ENCODE measurements at places on chromosomes 16 and 17.

GRCh38 chr16:13779676-13780075, 140.3 kb upstream of the ERCC4 start:
- DNase-seq: no peak

DNA sequence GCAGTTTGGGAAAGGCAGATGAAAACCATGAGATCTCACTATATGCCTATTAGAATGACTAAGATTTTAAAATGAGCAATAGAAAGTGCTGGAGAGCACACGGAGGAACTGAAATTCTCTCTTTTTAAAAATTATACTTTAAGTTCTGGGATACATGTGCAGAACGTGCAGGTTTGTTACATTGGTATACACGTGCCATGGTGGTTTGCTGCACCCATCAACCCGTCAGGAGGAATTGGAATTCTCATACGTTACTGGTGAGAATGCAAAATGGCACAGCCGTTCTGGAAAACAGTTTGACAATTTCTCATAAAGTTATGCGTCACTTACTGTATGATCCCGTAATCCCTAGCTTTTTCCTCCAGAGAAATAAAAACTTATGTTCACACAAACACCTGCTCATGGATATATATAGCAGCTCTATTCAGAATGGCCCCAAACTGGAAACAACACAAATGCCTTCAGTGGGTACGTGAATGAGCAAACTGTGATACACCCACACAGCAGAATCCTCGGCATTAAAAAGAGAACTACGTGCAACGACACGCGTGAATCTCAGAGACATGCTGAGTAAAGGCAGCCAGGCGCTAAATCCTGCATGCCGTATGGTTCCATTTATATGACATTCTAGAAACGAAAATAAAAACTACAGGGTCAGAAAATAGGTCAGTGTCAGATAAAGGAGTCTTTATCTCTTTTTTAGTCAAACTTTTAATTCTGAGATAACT, 11.8 kb downstream of the PIK3R6 start:
- no peak for DNase-seq

GRCh38 chr16:83928341-83929055, 24.5 kb upstream of the OSGIN1 start:
- no peak for DNase-seq

DNA sequence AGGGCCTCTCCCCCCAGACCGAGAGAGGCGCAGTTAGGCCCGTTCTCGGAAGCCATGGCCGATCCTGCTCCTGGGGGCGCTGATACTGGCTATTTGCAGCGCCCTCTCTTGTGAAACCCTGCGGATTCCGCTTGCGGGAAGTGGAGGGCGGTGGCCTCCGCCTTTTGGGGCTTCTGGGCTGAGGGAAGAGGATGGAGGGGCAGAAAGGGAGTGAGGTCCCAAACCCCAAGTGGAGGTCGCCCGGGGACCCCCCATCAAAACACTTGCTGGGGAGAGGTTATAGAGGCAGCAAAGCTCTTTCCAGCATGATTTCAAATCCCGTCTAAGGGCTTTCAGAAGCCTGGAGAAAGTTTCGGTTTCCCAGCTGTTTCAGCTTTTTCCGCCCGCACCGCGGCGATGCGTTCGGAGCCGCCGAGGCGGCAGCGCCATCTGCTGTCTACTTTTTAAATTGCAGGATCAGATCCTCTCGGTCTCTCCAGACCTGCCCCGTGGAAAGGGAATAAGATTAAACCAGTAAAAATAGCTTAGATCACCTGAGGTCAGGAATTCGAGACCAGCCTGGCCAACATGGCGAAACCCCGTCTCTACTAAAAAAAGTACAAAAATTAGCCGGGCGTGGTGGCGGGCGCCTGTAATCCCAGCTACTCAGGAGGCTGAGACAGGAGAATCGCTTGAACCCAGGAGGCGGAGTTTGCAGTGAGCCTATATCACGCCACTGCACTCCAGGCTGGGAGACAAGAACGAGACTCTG, 15.8 kb downstream of the SNX20 start:
- DNase-seq: peak; percentile 66

DNA sequence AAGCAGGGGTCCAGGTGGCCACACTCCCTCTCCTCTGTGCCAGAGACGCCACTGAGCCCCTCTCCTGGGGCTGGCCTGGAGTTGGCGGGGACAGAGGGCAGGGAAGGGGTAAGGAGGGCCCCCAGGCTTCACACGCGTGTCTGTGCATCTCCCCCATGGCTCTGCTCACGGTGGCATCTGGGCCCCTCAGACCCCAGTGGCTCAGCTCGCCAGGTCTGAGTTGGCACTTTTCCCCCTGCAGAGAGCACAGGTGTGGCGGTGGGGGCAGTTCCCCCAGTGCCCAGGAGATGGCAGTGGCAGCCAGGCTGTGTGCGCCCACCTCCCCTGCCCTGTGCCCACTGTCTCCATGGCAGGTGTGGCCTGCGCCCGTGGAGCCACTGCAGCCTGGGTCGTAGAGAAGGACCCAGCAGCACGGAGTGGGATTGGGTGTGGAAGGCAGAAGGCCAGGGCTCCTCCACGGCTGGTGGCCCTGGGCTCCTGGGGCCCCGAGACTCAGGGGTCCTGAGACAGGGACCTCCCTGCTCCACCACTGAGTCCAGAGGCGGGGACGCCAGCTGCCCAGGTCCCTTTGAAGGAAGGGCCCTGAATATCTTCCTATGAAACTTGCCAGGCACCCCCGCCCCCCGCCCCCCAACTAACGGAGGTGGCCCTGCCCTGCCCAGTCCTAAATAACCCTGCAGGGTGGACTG, 4.3 kb upstream of the APRT start:
- DNase-seq: no peak

DNA sequence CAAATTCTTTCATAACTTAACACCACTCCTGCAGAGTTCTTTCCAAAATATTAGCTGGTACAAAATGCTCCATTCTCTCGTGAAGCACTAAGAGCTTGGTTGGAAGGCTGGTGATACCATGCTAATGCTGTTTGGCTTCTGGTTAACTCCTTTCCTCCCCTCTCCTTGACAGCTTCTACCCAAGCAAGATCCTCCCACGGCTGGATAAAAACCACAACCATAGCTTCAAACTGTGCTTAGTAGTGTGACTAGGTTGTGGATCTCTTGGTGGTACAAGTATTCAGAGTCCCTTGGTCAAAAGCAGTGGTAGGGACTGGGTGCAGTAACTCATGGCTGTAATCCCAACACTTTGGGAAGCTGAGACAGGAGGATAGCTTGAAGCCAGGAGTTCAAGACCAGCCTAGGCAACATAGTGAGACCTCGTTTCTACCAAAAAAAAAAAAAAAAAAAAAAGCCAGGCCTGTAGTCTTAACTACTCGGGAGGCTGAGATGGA, 2.3 kb downstream of the PHAF1 start:
- DNase-seq: no peak

DNA sequence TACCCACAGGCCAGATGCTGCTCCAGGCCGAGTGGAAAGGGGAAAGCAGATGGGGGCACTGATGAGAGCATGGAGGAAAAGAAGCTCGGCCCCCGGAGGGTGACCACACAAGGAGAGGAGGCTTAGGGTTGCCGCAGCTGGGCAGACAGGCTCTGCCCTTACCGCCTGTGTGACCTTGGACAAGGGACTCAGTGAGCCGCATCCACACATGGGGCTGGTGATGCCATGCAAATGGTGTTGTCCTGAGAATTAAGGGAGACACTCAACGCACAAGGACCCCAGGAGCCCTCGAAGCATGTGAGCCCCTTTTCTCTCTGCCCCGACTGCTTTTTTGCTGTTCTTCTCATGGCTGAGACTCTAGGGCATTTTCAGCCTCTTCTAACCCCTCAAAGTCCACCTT, 61.0 kb downstream of the PLXDC1 start:
- DNase-seq: no peak

DNA sequence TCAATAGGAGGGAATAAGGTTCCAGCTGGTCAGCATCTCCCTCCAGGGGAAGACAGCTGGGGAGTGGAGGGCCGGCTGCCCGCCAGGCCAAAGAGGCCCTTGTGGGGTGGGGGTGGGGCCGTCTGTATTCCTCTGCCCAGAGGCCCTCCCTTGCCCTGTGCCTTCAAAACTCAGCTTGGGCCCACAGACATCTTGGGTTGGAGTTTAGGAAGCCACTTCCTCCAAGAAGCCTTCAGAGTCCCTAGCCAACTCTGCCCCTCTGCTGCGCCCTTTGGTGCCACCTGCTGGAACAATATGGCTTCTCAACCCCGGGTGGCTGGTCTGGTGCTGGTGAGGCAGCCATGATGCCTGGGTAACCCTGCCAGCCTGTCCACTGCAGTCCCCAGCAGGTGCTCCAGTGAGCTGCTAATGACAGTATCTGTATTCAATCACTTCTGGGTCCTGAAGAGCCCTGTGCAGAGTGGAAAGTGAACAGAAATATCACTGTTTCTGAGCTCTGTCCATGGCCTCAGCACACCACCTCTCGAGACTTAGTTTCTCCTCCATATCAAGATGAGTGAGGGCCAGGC, 16.7 kb downstream of the HSD11B2 start:
- no peak for DNase-seq

- peak; percentile 71 for DNase-seq
Observed at GRCh38 chr16:15642557-15643047, 352 bp downstream of the MARF1 start.

- DNase-seq: no peak
Observed at GRCh38 chr16:56789360-56789759, 59.4 kb downstream of the NUP93 start.

- no peak for DNase-seq
Observed at GRCh38 chr17:48552466-48553189, 7.7 kb upstream of the HOXB2 start.

GRCh38 chr17:16473044-16474011, 18.7 kb downstream of the LRRC75A start:
- no peak for DNase-seq

DNA sequence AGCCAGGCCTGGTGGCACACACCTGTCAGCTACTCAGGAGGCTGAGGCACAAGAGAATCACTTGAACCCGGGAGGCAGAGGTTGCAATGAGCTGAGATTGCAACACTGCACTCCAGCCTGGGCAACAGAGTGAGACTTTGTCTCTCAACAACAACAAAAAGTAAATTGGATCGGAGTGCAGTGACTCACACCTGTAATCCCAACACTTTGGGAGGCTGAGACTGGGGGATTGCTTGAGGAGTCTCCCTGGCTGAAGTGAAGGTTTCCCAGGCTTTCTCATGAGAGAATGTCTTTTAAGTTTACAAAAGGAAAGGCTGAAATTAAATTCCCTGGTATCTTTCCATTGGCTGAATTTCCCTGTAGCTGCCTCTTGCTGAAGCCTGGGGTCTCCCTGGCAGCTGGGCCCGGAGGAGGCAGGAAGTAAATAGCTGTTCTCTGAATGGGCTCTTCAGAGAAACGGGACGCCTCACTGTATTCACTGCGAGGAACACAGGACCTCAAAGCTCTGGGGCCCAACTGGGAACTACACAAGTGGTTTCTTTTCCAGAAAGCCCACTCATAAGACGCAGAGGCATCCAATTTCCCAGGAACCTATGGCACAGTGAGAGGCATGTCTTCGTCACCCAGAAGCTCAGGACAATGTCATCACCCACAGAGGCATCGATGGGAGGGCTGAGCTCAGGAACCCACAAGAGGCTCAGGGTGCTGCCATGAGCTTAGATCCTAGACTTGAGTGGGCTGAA, 77.4 kb upstream of the SMURF2 start:
- no peak for DNase-seq

DNA sequence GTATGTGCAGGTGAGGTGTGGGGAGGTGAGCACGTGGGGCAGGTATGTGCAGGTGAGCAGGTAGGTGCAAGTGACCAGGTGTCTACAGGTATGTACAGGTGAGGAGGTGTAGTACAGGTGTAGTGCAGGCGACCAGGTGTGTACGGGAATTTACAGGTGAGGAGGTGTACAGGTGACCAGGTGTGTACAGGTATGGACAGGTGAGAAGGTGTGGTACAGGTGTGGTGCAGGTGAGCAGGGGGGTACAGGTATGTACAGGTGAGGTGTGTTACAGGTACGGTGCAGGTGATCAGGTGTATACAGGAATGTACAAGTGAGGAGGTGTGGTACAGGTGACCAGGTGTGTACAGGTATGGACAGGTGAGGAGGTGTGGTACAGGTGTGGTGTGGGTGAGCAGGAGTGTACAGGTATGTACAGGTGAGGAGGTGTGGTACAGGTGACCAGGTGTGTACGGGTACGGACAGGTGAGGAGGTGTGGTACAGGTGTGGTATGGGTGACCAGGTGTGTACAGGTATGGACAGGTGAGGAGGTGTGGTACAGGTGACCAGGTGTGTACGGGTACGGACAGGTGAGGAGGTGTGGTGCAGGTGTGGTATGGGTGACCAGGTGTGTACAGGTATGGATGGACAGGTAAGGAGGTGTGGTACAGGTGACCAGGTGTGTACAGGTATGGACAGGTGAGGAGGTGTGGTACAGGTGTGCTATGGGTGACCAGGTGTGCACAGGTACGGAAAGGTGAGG, 12.8 kb upstream of the DBNDD1 start:
- DNase-seq: no peak

DNA sequence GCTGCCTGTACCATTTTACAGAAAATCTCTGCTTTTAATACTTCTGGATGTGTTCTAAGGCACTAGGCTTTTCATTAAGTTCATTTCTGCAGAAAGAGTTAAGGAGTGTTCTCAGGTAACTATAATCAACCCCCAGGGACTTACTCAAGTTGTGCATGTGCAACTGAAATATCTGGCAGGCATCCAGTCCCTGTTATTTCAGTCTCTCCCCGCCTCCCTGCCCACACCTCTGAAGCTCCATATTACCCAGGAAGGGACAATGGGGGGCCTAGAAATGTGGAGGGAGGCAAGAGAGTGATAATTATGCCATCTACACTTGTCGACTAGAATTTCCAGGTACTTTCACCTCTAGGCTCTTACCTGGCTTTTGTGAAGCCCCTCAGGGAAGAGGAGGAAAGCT, 432.2 kb downstream of the MAF start:
- DNase-seq: no peak

GRCh38 chr17:80780381-80781198, 211.1 kb upstream of the CHMP6 start:
- no peak for DNase-seq

DNA sequence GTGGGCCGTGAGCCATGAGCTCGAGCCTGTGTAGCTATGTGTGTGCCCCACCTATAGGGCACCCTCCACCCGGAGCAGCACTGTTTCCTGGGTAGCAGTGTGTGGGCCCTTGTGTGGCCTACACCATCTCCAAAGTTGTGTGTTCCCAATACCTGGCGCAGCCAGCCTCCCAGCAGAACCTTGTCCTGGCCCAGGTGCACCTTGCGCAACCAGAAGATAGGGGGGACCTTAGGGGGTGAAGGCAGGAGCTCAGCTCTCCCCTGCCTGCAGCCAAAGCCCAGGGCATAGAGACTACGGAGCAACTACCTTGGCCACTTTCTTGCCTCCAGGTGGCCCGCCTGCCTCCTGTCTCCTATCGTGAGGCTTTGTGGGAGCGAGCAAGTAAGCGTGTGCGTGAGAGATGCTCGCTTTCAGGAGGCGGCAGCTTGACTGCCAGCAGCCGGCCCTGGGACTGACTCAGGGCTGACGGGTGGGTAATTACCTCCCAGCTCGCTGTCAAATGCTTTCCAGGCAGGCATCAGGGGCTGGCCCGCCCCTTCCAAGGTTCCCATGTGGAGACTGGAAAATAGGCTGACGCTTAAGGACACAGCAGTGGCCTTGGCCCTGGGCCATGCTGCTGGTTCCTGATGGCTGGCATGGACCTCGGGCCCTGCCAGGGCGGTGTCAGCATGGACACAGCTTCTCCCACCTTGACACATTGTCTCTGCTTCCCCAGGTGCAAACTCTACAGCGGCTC, 19.0 kb downstream of the TRAF7 start:
- no peak for DNase-seq
